Pulmonary artery endothelial cell (primary cell): ENCODE measurements at places on chromosomes 16 and 17. TPM values are rescaled to one million over a fixed set of nuclear protein-coding genes. Genes with fewer than 3 reads are reported as not detected.

The ABCC1 gene
- total RNA-seq: 51.4 and 52.6 TPM in 2 replicates

The CPD gene
- total RNA-seq: 158 and 195 TPM in 2 replicates

The ITGB3 gene
- total RNA-seq: 96.8 and 104 TPM in 2 replicates

The DPEP3 gene
- total RNA-seq: not detected in 2 replicates

The CDH15 gene
- 0.04 and 0.07 TPM in 2 replicates for total RNA-seq

The SLC35G6 gene
- not detected in 2 replicates for total RNA-seq

The HAP1 gene
- total RNA-seq: 0.07 and 0.18 TPM in 2 replicates

The CBX8 gene
- 1.4 and 2.4 TPM in 2 replicates for total RNA-seq

The SPIRE2 gene
- total RNA-seq: 0.20 and 1.2 TPM in 2 replicates

DNA sequence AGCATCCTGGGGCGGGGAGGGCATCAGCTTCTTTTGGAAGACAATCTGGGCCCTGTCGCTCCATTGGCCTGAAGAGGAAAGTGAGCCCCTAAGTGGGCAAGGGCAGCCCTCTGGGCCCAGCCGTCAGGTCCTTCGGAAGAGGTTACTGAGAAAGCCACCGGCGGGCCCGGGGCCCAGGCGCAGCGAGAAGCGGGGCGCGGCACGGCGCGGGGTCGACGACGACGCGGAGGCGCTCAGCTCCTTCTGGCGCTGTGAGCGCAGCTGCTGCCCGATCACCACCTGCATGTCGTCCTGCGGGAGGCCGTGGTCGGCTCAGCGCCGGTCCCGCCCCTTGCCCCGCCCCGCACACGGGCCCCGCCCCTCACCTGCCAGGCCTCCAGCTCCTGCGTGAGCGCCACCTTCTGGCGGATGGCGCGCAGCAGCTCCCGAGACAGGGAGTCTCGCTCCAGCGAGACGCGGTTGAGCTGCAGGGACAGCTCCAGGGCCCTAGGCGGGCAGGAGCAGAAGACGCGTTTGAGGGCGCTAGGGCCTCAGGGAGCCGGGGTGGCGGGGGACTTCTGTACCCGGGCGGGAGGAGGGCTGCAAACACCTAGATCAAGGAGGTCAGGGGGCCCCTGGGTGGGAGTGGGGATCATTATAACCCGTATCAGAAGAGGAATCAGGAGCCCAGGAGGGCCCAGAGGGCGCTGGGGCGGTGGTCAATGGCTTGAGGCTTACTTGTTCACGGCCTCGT, 4.3 kb downstream of the THOC6 start:
- no peak for DNase-seq

GRCh38 chr17:77892031-77892430, 66.5 kb upstream of the TNRC6C start:
- DNase-seq: no peak

DNA sequence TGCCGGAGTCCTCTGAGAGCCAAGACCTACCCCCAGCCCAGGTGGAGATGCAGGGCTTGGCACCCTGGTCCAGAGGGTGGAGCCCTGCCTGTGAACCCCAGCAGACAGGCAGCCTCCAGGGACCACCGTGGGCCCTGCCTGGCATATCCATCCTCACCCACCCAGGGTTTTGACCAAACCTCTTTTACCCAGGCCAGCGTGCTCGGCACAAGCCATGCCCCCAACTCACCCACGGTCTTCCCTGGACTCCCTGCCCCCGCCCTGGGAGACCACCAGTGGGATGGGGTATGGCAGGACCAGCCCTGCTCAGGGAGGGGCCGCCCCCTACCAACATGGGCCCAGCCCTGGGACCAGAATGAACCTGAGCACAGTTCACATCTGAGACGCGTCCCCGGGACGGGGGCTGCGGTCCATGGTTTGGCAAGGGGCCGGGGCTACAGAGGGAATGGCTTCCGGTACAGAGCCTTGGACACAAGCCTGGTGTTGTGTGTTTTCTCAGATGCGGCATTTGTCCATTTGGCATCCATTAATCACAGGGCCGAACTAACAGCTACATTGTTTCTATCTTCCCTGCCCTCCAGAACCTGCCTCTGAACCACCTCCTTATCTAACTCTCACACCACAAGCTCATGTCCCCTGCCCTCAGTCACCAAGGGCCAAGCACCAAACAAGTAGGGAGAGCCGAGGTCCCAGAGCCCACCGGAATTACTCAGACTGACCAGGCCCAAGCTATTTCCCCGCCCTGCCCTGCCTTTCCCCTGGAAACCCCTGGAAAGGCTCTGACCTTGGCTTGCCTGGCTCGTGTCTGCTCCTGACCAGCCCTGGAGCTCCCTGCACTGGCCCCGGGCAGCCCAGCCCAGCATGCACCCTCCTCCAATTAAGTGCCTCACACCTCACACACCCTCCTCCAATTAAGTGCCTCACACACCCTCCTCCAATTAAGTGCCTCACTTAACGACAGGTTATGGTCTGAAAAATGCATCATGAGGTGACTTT, 14.1 kb downstream of the HS3ST6 start:
- DNase-seq: no peak

- no peak for DNase-seq
Measured at GRCh38 chr17:21549107-21549687, 143.1 kb upstream of the KCNJ18 start.

- DNase-seq: no peak
Measured at GRCh38 chr17:40074871-40075200, 12.1 kb downstream of the THRA start.

- no peak for DNase-seq
Measured at GRCh38 chr17:41792845-41793783, 6.6 kb upstream of the JUP start.

DNA sequence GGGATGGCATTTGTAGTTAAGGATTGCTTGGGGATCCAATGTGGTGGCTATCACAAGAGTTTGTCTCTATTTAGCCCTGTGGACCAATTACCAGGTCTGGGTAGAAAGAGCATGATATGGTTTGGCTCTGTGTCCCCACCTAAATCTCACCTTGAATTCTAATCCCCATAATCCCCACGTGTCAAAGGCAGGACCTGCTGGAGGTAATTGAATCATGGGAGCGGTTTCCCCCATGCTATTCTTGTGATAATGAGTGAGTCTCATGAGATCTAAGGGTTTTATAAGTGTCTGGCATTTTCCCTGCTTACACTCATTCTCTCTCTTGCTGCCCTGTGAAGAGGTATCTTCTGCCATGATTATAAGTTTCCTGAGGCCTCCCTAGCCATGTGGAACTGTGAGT, 86.4 kb upstream of the HS3ST4 start:
- no peak for DNase-seq

- DNase-seq: no peak
Measured at GRCh38 chr17:76248013-76248782, 7.9 kb upstream of the RNF157 start.

- no peak for DNase-seq
Measured at GRCh38 chr17:64028874-64029464, 8.5 kb upstream of the ICAM2 start.
